ENCODE measurements at places on chromosomes 2 and 18.

DNA sequence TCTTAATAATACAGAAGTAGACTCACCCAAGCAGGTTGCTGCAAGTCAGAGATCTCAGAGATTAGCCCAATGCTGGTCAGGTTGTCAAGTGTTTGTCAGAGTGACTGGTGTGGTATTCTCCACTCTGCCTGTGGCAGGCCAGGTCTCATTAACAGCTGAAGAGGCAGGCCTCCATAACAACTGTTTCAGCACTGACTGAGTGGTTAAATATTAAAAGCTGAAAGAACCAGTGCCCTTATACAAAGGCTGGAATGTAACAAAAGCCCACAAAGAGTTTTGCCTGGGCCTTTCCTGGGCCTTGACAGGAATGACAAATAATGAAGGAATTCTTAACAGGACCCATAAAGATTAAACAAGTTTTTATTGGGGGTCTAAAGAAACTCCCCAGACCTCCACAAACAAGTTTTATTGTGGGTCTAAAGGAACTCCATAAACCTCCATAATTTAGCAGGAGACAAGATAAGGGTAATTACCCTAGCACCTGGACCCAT is 26.8 kb downstream of the SULT1C2 start:
- no peak for DNase-seq

DNA sequence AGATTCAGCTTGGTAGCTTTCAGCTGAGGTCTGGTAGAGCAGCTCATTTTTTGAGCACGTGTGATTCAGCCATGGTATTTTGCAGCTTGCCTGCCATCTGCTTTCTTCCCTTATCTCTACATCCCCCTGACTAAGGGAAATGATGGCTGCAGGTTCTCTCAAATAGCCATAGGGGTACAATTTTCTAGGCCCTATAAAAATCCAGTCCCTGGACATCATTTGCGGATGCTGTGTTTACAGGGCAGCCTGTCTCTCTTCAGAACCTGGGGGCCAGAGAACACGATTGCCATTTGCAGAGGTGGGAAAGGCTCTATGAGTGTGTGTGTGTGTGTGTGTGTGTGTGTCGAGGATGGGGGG is 442.7 kb upstream of the MEIS1 start:
- no peak for DNase-seq

DNA sequence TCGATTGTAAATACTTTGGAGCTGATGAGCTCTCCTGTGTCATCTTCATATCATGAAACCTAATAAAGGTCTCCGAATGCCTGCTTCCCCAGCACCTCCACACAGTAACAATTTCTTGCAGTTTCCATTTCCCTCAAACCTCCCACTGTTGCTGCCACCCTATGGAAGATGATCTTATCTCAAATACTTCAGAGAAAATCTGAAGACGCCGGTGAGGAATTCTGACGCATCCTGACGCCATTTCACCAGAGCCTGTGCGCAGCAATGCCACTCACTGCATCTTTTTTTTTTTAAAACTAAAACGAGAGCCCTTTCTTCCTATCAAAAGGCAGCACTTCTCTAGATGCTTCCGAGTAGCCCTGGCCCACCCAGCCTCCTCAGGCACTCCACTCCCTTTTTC is 31.9 kb upstream of the GNAL start:
- no peak for DNase-seq

DNA sequence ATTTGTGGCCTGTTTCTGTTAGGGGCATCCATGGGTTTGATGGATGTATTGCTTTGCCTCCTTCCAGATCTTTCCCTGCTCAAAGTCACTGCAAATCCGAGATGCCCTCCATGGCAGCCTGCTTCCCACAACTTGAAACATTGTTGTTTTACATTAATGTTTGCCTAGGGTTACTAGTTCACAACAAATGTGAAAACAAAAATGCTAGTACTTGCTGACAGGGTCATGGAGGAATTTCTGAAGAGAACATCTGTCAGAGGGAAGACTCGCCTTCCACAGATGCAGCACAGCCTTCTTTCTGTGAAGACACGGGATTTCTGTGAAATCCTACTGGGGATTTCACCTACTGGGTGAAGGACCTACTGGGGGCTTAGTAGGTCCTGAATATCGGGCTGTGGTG is 260.0 kb upstream of the FN1 start:
- DNase-seq: no peak

DNA sequence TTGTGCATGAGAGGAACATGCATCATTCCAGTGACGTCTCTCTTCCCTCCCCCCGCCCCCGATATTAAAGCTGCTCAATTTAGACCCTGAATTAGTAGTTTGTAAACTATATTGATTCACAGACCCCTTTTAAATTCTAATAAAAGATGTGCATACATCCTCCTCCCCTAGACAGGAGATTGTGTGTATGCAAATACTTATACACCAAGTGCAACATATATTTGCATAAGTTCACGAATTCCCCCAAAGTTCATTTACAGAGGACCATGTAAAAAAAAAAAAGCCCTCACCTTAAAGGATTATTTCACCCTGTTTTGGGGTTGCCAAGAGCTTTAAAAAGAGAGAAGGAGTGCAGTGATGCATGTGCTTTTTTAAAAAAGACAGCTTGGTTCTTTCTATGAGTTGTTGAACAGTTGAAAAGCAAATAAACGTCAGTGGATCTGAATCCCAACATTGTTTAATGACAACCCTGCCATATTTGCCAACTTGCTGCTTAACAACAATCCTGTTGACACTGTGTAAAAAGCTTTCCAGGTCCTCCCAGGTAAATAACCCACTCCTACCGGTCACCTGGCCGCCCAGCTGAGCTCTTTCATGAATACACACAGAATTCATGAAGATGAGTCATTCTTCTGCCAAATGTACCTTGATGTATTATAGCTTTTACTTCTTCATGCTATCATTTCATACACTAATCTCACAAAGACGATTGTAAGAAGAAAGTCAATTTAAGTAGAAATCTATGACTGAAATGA is 211.5 kb downstream of the IKZF2 start:
- no peak for DNase-seq

- DNase-seq: no peak
Observed at GRCh38 chr18:3248062-3248657, 559 bp downstream of the MYL12A start.

DNA sequence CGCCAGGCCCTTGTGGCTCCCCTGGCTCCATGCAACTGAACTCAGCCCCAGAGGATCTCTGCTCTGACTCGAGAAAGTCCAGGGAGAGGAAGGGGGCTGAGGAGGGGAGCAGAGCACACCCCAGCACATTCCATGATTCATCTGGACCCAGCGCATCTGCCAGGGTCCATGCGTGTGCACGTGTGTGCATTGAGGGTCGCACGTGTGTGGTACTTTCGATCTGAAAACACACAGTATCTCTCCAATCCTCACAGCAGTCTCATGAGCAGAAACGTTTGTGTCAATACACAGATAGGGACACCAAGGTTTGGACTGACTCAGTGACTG is 146.4 kb upstream of the ID2 start:
- DNase-seq: no peak

- no peak for DNase-seq
Observed at GRCh38 chr2:208373460-208374089, 33.0 kb upstream of the PTH2R start.

DNA sequence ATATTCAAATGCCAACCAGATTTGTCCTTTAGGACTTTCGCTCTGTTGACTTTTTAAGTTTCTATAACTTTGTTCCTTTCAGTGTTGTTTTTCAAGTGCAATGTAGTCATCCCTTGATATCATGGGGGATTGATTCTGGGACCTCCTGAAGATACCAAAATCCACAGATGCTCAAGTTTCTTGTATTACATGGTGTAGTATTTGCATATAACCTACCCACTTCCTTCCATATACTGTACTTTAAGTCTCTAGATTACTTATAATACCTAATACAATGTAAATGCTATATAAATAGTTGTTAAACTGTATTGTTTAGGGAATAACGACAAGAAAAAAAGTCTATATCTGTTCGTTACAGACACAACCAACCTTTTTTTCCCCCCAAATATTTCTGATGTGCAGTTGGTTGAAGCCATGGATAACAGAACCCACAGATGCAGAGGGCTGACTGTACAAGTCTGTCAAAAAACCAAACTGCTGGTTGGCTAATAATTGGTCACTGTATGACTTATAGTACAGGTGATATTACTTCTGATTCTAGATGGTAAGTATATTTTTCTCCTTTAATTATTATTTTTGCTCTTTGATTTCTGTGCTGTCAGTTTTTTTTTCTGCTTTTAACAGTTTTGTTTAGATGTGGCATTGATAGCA is 201.7 kb upstream of the STON1 start:
- DNase-seq: no peak

DNA sequence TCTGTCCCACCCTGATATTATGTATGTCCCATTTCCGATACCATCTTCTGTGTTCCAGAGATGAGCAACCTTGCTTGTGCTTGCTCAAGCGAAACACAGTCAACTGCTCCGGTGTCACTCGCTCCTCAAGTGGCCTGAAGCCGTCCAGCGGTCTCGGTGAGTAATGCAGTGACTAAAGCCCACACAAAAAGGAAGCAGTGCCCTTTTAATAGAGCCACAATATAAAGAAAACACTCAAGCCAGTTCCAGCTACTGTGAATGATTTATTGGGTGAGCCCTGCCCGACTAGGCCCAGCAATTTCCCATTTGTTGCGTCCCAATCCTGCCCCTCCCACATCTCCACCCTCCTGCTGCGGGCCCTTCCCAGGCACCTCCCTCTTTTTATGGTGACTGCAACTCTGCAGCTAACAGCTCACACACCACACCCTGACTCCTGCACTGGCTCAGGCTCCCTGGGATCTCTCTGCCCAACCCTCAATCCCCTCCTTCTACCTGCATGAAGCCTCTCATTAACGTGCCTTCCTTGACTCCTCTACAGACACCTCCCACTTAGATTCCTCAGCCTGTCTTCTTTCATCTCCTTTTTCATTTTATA is 44.2 kb upstream of the DSC1 start:
- DNase-seq: no peak

GRCh38 chr18:23828426-23828825 is 139.2 kb downstream of the LAMA3 start:
- peak; percentile 29 for DNase-seq

DNA sequence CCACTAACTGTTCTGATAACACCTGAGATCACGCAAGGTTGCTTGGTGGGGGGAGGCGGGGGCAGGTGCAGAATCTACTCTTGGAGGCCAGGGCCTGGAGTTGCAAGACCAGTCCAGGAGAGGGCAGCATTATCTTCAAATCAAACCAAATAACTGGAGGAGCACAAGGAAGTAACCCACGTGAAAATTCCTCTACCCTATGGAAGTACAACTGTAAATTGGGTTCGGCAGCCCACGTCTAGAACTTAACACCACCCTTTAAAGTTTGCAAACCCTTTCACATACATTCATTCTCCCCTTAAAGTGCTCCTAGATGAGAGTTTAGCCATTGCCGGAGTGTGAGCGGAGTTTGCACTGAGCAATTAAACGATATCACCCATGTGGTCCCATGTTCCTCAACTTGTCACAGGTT is 19.6 kb upstream of the CXCR1 start:
- DNase-seq: peak; percentile 18

GRCh38 chr18:8762968-8763367 is 57.6 kb downstream of the MTCL1 start:
- no peak for DNase-seq

DNA sequence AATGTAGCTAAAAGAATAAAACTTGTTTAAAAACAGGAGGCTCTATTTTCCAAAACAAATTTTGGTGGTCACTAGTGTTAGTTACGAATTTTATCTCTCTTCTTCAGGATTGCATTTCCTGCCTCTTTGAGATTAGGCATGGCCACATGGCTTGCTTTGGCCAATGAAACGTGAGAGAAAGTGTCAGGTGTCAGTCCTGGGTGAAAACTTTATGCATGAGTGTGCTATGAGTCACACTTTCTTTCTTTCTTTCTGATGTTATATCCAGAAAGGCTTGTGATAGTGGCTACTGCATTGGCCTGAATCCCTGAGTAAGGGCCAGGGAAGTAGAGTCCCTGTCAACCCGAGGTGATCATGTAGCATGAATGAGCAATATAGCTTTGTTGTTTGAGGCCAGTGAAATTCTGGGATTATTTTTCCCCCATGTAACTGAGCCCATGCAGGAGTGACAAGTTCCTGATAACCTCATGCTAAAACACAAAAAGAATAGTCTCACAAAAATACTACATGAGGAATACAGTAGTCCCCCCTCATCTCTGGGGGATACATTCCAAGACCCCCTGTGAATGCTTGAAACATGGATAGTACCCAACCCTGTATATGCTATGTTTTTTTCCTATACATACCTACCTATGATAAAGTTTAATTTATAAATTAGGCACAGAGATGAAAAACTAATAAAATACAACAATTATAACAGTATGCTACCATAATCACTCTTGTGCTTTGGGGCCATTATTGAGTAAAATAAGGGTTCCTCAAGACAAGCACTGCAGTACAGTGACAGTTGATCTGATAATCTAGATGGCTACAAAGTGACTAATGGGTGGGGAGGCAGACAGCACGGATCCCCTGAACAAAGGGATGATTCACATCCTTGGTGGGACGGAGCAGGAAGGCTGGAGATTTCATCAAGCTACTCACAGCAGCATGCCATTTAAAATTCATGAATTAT is 109.5 kb downstream of the CDC42EP3 start:
- DNase-seq: no peak

DNA sequence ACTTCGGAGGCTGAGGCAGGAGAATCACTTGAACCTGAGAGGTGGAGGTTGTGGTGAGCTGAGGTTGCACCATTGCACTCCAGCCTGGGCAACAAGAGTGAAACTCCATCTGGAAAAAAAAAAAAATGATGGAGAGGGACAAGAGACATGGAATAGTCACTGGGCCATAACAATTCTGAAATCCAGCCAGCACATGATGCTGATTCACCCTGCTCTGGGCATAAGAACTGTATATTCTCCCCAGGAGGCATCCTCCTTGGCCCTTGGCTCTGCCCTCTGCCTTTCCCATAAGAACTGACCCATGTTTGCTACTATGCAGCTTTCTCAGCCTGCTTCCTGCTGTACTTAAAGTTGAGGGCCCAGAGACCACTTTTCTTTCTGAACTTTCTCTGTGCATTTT is 297.7 kb downstream of the GBX2 start:
- no peak for DNase-seq

- no peak for DNase-seq
Observed at GRCh38 chr18:10490401-10491165, 35.2 kb upstream of the NAPG start.

- DNase-seq: no peak
Observed at GRCh38 chr2:176092270-176093144, at the start of gene HOXD13. Gene HOXD13 (plus strand): TSS chr2:176092721. CDS start chr2:176092891, 170 bp downstream.

DNA sequence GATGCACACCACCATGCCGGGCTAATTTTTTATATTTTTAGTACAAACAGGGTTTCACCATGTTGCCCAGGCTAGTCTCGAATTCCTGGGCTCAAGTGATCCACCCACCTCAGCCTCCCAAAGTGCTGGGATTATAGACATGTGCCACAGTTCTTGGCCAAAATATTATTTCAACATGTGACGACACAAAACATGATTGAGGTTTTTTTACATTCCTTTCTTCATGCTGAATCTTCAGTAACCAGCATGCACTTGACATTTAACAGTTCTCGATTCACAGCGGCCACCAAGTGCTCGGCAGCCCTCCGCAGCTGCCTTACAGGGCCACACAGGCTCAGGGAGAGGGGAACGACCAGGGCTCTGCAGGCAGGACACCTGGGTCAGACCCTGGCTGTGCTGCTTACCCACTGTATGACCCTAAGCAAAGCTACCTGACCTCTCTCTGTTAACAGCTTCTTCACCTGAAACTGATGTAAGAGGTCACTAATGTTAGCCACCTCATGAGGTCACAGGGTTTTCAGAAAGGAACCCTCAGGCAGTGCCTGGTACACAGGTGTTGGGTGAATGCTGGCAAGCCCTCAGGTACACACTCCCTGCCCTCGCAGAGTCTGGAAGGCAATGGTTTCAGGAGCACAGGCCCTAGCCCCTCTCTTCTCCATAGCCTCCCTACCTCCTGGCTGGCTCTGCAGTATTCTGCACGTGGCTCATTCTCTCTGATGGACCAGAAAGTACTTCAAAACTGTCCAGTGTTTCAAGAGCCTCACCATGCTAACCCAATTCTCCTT is 25.7 kb downstream of the TUBB6 start:
- DNase-seq: no peak

Data from NK-92 treated with Interleukin-12 subunit alpha and Interleukin-12 subunit beta, amount 100 ng/mL, for 24 hours (cell line).